ENCODE measurements at places on chromosomes 16 and 17.

- DNase-seq, result no peak
These were observed 31.5 kb downstream of the MPRIP start for GRCh38 chr17:17073581-17074403.

- no peak for DNase-seq
These were observed 33.0 kb downstream of the MPRIP start for GRCh38 chr17:17075125-17075781.

DNA sequence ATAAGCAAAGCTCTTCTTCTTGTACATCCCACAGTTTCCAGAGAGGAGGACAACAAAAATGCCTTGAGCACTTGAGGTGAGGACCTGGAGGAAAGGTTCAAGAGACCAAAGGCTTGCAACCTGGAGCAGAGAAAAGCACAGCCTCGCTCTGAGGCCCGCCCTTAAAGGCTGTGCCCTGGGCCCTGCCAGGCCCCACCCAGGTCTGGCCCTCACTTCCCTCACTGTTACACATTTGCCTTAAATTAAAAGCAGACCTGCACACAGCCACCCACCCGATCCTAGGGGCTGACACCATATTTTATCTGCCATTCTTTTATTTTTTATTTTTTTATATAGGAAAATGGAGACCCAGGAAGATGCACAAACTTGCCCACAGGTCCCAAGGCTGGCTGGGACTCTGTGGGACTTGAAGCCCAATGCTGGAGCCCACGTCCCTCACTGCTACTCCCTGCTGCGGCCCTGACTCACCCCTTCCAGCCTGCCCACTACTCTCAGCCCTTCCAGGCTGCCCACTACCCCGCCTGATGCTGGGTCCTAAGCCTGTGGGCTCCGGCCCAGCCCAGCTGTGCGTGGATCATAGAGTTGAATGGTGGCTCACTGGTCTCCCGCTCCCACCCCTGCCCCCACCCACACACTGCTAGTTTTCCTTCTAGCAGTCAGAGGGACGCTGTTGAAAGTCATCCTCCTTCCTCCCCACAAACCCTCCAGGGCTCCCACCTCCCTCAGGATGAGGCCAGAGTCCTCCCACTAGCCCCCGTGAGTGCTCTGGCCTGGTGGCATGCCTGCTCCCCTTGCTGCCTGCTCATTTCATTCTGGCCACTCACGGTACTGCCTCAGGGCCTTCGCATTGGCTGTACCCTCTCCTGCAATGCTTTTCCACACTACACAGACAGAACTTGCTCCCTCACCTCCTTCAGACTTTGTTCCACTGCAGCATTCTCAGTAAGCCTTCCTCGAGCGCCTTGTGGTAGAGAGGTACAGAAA, 77.6 kb upstream of the MED9 start:
- DNase-seq, result no peak

DNA sequence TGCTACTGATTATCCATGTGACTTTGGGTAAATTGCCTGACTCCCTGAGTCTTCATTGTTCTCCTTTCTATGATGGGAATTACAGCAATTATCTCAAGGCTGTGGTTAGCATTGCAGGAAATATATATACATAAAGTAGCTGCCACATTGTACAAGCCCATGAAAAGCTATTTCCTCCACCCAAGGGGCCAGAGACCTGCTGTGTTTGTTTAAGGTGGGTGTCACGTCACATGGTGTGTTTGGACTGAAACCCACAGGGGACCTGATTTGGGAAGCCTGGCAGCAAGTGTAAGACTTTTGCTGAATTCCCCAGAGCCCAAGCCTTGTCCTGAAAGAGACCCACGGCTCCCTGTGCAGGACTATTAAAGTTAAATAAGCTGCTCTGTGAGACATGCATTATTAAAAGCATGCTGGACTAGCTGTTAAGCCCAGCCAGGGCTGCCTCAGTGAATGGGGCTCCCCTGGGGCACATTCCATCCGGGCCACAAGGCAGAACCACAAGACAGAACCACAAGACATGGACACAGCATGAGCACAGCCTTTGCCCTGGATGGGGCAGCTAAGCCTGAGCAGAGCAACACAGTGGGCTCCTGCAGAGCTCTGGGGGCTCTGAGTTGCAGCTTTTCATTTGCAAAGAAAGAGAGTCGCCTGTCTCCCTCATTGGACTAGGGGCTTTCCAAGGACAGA, 148.9 kb downstream of the SPACA3 start:
- DNase-seq, result no peak

GRCh38 chr17:16584273-16584995, 15.4 kb upstream of the ZNF287 start:
- peak; percentile 95 for DNase-seq

GRCh38 chr16:89563639-89564392, 3.3 kb downstream of the RPL13 start:
- DNase-seq, result no peak

- no peak for DNase-seq
These were observed 32.7 kb downstream of the ZNF750 start for GRCh38 chr17:82807101-82807500.

DNA sequence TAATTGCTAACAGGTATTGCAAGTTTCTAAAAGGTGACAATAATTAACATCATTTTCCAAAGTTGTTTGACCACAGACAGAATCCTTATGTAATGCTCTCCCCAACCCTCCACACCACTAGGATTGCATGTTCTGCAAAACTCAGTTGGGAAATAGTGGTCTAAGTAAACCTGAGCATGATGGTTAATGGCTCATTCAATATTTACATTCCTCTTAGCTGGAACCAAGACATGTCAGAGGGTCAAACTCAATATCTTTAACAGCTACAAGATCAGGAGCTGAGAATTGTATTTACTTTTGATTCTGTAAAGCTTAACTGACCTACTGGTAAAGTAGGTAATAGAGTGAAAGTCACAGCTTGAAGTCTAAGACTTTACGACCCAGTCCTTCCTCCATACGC, 10.2 kb downstream of the MFSD6L start:
- DNase-seq, result no peak

GRCh38 chr17:48878920-48879898, 13.4 kb upstream of the ATP5MC1 start:
- DNase-seq, result peak; percentile 40

DNA sequence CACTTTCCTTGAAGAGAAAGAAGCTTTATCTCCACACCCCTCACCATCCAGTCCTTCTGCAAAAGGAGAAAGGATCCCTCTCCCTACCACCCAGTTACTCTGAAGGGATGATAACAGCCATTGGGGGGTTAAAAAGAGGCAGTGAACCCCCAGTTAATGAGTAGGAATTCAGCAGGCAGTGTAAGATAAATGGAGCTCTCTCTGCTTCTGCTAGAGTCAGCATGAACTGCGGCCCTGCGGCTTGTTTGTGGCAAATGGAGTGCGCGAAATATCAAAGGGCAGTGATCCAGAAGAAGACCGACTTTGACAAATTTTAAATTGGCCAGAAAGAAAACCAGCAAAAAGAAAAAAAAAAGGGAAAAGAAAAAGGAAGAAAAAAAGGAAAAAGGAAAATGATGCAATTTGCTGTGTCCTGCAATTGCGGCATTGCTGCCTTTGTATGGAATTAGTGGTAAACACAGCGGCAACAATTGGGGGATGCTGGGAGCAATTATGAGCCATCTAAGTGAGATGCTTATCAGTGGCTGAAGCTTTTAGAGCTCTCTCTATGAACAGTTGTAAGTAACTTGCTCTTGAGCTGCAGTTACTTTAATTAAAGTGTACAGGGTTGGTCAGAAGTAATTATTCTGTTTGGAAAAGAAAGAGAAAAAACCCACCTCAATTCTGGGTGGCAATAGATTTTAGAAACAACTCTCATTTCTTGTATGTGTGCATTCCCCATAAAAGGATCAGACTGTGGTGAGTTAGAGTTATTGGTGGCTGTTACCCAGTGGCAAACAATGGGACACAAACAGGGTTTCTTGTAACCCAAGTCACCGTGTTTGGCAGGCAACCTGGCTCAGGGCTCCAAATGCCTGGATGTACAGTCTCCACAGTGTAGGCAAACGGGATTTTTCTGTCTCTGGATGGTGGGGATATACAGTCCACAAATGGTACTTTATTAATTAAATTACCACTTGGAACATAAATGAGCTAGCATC, 161.3 kb downstream of the AATF start:
- no peak for DNase-seq

- no peak for DNase-seq
These were observed 1.9 kb upstream of the TLE7 start for GRCh38 chr16:71443714-71444113.

- DNase-seq, result no peak
These were observed 404.0 kb upstream of the HSBP1 start for GRCh38 chr16:83403761-83404160.

- no peak for DNase-seq
These were observed 9.4 kb downstream of the CWC25 start for GRCh38 chr17:38815576-38816193.

GRCh38 chr17:559551-560431, 154.8 kb downstream of the VPS53 start:
- DNase-seq, result no peak

DNA sequence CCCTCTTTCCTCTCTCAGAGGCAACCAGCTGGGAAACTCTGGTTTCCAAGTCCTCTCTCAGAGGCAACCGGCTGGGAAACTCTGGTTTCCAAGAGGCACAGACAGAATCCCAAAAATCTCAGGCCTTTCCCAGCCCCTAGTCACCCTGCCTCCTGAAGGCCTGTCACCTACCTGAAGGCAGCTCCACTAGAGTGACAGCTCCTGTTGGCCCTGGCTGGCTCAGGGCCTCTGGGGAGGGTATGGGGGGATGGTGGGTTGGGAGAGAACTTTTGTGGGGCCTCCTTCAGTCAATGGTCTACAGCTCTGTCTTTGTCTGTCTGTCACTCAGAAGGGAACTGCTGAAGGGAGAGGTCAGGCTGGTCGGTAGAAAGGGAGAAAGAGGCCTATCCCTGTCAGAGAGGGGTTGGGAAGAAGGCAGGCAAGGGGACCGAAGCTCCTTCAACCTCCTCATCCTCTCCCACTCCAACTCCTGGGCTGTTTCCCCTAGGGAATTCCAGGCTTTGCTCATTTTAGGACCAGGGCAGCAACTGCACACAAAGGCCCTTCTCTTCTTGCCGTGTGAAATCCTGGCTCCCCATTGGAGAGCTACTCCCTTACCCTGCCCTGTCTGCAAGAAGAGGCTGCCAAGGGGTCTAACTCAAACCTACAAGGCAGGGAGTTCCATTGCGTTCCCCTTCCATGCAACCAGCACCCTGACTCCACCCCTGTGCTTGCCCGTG, 23.6 kb downstream of the COPZ2 start:
- DNase-seq, result no peak

DNA sequence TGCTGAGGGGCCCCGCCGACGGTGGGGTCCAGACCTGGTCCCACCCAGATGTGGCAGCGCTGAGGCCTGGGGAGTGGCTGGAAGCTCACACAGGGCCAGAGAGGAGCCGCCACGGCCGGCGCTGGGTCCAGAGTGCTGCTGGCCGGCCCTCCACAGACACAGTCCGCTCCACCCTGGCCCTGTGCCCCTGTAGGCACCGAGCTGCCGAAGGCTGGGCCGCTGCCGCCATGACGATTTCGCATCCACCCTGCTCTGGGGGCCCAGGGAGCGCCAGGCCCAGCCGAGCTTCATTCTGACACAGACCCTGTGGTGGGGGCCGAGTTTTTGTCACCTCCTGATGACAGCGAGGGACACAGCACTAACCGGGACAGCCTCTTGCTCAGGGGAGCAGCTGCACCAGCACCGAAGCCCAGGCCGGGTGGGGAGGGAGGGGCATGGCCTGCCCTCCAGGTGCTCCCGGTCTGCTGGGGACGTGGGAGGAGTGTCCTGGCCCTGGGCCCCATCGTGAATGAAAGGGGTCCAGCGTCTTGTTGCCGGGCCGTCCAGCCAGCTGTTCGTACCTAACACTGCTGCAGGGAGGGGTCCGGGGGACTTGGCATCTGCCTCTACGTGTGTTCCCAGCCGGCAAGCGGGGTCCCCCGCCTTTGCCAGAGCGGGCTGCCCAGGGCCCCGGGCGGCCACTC, 27.1 kb upstream of the SSTR5 start:
- no peak for DNase-seq

GRCh38 chr17:66449418-66449977, 147.1 kb downstream of the PRKCA start:
- no peak for DNase-seq

GRCh38 chr16:23826528-23827045, 9.2 kb upstream of the PRKCB start:
- DNase-seq, result no peak

GRCh38 chr17:82729479-82730260, 5.7 kb upstream of the FN3K start:
- no peak for DNase-seq

GRCh38 chr17:64126918-64127317, 3.0 kb downstream of the ERN1 start:
- no peak for DNase-seq

DNA sequence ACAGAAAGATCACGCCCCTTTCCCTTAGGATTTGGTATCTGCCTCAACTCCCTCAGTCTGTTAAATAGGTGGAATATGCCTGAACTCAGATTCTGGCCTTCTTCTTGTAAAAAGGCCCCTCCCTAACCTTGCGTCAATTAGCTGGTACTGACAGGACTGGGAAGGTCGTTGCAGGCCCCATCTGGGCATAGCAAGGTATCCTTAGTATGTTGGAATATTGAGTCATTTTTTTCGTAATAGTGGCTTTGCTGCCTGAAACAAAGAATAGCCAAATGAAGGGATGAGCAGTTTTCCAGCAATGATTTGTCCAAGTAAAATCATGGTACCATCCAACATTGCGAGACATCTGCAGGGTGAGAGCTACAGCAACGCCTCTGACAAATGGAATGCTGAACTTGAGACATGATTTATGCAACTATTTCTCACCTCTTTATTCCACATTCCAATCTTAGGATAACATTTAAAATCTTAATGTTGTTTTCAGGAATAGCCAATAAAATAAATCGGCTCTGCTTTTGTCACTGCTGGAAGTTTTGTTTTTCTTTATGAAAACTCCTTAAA, 39.3 kb upstream of the BRD7 start:
- no peak for DNase-seq

DNA sequence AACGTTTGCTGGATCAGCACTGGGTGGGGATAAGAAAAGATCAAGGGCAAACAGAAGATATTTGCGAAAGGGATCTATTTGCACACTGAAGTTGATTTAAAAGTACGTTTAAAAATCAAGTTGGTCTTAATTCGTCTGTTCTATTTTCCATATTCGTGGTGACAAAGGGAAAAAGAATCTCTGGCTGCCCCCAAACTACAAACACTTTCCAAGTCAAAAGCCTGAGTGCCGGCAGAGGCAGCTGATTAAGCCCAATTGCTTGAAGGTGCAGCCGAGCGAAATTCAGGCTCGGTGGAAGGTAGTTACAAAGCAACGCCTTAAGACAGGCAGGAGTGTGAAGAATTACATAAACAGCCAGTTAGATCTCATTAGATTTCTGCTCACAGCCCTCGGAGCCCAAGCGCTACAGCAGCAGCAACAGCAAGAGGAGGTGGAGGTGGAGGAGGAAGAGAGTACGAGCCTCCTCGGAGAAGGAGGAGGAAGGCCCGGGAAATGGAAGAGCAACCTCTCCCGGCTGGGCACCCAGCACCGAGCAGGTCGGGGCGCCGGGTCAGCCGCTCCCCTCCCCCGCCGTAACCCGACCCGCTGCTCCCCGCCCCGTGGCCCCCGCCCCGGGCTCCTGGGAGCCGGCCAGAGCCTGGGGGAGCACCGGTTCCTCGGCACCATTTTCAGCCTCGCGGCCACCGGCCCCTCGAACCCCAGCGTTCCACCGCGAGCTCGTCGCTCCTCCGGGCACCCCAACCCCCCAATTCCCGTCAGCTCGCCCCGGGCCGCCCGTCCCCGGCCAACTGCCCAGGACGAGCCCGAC, 890 bp downstream of the TOB1 start:
- peak; percentile 50 for DNase-seq

- no peak for DNase-seq
These were observed 185.3 kb downstream of the AATF start for GRCh38 chr17:37134050-37134449.

All from stimulated activated naive CD8-positive, alpha-beta T cell treated with anti-CD3 and anti-CD28 coated beads, Interleukin-15, Interleukin-2, amounts not matched to agents 100 U/mL and 50 U/mL, for 24 hours (primary cell).